T1000 (cell line): ENCODE measurements at places on chromosomes 12 and 14.

- no peak for DNase-seq
These were observed 95.7 kb downstream of the CEP128 start for GRCh38 chr14:80845856-80846255.

GRCh38 chr12:14403711-14404196 lies 38.3 kb downstream of the ATF7IP start:
- DNase-seq = no peak

DNA sequence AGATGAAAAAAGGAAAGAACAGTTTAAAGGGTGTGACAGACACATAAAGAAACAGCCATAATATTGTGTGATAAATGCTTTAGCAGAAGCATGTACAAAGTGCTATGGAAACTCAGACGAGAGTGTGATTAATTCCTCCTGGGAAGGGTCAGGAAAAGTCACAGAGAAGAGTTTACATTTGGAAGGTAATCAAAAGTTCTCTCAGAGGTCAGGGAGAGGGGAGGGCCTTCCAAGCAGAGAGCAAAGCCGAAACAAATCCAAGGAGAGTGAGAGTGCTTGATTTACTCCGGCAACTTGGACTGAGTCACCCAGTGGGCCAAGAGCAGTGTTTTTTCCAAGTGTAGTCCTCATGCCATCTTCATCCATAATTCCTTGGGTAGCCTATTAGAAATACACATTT lies 108.3 kb downstream of the IGF1 start:
- DNase-seq = no peak

- DNase-seq = peak; percentile 98
These were observed 14.0 kb downstream of the ABCB9 start for GRCh38 chr12:122951979-122952892.

DNA sequence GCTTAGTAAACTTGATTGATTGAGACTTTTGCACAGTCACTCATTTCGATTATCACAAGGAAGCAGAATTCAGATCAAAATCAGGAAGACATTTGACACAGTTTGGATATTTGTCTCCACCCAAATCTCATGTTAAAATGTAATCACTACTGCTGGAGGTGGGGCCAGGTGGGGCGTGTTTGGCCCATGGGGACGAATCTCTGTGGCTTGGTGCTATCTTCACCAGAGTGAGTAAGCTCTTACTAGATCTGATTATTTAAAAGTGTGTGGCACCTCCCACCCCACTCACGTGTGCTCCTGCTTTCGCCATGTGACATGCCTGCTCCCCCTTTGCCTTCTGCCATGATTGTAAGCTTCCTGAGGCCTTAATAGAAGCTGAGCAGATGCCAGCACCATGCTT lies 291.4 kb downstream of the PCNX1 start:
- DNase-seq = no peak

- no peak for DNase-seq
These were observed 38.5 kb downstream of the SPTB start for GRCh38 chr14:64841121-64841651.

DNA sequence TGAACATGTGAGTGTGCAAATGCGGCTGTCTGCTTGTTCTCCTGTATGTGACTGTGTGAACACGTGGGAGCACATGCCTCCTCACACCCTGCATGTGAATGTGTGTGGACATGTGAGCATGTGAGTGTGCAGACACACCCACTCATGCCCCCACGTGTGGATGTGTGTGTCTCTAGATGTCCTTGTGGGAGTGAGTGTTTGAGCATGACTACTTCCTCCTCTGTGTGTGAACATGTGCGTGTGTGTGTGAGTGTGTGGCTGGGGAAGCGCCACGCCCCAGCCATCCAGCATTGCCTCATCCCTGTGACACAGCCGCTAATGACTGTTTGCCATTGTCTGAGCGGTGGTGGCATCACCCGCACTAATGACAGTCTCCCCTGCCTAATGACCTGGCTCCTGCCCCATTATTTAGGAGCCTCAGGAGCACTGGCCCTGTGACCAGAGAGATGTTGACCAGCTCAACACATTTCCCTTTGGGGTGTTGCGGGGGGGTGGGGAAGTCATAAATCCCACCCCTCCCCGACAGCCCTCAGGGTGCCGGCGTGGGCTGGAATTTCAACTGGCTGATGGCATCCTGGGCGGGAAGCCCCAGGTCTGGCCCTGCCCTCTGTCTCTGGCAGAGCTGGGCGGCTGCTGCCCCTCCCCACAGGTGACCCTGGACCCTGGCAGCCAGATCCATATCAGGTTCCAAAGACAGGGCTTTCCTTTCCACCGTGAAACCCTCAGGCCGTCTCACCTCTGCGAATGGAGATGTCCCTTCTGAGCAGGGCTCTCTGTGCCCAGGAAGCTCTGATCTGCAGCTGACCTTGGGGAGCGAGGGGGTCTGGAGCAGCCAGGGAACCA lies 11.5 kb upstream of the KRT80 start:
- DNase-seq = no peak

DNA sequence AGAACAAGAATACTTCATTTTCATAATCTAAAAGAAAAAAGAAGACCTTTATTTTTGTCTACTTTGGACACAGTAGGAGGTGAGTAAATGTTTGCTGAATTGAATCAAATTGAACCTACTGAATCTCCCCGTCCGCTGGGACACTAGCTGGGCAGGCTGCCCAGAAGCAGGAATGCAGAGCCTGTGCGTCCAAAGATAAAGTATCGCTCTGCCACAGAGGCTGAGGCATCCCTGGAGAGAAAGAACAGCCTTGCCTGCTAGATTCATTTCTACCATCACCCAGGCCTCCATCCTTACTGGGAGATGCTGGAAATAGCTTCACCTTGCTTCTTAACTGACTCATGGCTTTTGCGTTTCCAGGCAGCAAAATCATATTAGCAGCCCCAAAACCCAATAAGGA lies 64.1 kb upstream of the TSPAN11 start:
- DNase-seq = peak; percentile 25

GRCh38 chr12:122459211-122459610 lies 36.7 kb upstream of the CLIP1 start:
- no peak for DNase-seq

DNA sequence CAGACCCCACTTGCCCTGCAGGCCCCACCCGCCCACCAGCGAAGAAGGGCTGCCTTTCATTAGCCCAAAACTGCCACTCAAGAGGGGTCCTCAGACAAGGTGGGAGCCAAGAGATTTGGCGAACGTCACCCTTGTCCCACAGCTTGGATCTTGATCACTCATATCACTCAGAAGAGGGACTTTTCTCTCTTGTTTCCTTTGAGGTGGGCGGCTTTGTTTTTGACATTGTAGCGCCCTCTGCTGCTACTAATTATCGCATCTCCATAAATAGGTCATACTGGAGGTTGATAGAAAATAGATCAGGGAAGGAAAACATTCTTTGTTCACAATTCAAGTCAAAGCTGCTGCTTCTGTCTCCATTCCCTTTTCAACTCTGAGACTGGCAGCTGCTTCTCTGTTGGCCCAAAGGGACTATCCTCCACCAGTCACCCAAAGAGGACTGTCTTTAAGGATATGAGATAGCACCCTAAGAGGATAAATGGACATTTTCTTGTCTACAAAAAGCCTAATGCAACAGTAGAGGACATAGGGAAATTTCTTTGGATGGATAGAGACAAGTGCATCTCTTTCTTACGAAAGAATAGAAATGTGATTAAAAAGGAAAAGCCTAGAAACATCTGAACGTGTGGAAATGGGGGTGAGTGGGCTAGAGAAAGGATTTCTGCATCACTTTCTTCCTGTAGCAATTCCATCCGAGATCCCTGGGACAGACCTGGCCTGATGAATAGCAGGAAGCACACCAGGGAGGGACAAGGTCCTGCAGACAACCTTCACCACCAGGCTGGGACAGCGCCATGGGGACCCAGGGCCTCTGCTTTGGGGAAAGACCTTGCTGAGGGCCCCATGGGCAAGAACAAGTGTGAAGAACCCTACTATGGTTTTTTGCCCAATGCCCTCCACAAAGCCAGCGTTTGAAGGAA lies 115.8 kb downstream of the DAD1 start:
- no peak for DNase-seq

- no peak for DNase-seq
These were observed 46.7 kb downstream of the PSMA6 start for GRCh38 chr14:35338731-35339405.

DNA sequence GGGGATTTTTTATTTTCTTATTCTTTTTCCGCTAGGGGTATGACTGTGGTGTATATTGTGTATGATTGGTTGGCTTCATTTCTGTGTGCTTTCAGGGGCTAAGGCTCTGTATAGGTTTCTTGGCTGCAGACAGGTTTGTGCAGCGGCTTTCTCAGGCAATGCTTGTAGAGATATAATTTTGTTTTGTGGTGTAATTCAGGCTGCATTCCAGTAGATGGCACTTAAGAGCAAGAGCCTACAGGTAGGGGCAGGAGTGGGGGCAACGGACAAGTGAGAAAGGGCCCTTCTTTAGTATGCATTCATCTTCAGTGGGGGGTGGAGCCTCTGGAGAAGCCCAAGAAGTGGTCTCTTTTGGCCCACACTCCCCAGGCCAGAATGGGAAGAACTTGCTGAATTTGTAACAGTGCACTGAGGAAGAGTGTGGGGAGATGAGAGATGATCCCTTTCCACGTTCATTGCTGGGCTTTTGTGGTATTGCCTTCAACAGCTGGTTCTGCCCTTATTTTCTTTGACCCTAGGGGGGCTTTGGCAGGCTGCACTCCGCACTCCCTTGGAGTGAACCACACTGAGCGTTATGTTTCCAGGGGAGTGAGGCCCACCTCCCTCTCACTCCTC lies 78.6 kb downstream of the IFNG-AS1 start:
- DNase-seq = no peak

DNA sequence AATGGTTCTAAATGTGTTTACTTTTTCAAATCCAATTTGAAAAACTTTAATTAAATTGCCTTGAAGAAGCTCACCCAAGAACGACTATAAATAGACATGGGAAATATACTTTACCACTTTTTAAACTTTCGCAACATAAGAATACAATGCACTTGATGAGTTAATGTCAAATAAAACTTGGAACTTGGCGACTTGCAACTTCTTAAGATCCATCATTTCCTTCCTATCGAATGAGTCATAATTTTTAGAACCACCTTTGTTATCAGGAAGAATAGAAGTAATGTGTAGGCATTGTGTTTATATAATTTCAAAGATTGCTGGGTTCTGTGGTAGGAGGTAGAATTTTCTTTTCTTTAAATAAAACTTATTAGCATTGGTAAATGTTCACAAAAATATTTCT lies 1417.4 kb upstream of the FLRT2 start:
- no peak for DNase-seq

GRCh38 chr14:74983343-74983742 lies 19.4 kb upstream of the EIF2B2 start:
- DNase-seq = no peak

- DNase-seq = no peak
These were observed 38.8 kb downstream of the EVL start for GRCh38 chr14:100104006-100104352.

GRCh38 chr12:111841236-111841749 lies 735 bp upstream of the MAPKAPK5 start:
- DNase-seq = no peak

GRCh38 chr14:39890026-39890425 lies 457.8 kb upstream of the FBXO33 start:
- DNase-seq = no peak

DNA sequence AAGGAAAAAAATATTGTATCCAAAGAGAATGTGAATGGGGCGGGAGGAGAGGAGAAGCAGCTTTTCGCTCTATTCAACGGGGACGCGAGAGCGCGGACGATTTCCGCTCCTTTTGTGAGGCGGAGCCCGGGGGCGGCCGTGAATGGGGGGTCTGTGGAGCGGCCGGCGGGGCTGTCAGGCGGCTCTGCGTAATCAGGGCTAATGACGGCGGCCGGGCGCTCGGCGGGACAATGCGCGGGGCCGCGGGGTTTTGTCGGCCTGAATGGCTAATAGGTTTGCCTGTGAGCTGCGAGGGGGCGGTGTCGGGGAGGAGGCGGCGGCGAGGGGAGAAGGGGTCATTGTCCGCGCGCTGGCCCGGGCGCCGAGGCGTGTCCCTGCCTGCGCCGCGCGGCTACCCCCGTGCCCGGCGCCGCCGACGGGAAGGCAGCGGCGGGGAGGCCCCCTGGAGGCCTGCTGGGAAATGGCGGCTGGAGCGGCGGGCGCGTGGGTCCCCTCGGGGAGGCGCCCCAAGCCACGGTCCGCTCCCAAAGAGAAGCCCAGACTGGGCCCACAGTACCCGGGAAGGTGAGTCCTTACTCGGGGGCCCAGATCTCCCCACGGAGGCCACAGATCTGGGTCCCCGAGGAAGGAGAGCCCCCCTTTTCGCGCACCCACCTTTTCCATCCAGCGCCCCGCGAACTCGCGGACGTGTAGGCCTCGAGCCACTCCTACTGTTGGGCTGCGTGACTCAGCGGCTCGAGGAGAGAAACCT lies 6.0 kb downstream of the SIX6 start:
- peak; percentile 13 for DNase-seq

DNA sequence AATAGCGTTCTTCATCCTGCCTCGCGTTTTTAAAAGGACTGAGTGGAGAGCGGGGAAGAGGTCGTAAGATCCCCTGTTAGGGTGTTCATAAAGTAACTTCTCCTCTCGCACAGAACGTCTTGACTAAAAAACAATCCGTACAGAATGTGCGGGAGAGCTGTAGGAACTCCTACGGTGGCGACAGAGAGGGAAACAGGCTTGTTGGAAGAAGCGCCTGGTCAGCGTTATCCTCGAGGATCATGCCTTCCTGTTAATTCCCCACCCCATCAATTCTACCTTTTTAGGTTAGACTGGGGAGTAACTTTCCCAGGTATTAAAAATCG lies 399 bp upstream of the WASHC4 start:
- no peak for DNase-seq

- no peak for DNase-seq
These were observed 32.6 kb downstream of the PPP2R5E start for GRCh38 chr14:63510538-63510937.

GRCh38 chr14:92427096-92427495 lies 86.5 kb upstream of the RIN3 start:
- DNase-seq = no peak

DNA sequence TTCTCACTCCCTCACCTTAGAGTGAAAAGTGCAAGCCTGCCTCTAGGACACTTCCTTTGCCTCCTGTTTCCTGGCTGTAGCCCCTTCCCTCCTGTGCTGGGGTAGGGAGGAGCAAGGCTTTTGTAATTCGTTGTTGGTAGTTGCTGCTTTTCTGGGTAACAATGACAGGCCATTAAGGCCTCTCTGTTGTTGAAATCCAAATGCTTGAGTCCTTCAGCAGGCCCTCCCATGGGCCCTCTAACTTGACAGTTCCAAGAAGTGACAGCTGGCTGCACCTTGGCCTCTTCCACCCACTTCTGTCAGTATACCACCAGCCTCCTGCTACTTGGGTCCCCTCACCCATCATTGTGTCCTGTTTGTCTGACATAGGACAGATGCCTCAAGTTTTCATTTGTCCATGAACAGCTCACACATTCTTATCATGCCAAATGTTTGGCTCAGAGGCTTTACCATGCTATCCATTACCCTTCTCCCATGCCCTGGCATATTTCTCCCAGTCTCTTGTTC lies 103.7 kb upstream of the PDE3A start:
- no peak for DNase-seq
